ENCODE measurements at places on chromosomes 13 and 19.

DNA sequence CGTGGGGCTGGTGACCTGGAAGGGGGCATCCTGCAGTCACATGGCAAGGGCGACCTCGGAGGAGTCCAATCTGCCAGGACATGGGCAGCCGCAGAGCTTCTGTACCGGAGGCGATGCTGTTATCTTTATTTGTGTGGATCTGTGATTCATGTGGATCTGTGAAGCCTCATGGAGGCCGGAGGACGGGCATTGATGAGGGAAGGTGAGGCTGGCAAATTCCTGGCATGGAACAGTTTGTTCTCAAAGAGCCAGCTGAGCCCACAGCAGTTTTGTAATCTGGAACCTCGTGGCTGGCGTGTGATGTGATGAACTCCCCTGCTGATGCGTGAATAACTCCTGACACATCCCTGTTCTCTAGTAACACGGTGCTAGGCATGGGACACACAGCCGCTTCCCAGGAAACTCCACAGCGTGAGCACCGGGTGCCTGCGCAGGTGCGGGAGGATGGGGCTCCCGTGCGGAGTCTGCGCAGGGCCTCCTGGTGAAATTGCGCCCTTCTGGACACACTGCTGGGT lies 40.4 kb downstream of the ATP11A start:
- no peak for DNase-seq

GRCh38 chr19:9986787-9987281 lies 23.5 kb downstream of the COL5A3 start:
- no peak for DNase-seq

GRCh38 chr13:46334035-46334822 lies 52.8 kb downstream of the RUBCNL start:
- no peak for DNase-seq

GRCh38 chr19:19034204-19034624 lies 811 bp downstream of the ARMC6 start:
- peak; percentile 79 for DNase-seq

GRCh38 chr19:32876919-32877285 lies 7.3 kb upstream of the SLC7A9 start:
- DNase-seq = no peak

GRCh38 chr13:30061217-30061616 lies 210.8 kb upstream of the UBL3 start:
- DNase-seq = no peak

DNA sequence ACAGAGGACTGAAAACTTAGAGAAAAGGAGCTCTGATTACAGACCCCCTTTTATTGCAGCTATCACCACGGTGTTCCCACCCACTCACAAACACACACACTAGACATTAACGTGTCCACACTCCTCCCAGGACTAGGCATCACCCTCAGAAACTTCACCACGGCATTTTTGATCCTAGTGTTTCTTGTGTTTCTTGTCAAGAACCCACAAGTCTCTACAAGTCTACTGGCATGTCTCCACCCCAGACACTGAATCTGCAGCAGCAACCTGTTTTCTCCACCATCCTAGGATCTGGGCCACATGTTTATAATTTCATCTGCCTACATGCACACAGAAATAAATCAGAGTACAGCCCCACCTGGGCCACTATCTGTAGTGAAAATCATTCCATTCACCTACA lies 4.3 kb downstream of the ZNF486 start:
- DNase-seq = no peak

DNA sequence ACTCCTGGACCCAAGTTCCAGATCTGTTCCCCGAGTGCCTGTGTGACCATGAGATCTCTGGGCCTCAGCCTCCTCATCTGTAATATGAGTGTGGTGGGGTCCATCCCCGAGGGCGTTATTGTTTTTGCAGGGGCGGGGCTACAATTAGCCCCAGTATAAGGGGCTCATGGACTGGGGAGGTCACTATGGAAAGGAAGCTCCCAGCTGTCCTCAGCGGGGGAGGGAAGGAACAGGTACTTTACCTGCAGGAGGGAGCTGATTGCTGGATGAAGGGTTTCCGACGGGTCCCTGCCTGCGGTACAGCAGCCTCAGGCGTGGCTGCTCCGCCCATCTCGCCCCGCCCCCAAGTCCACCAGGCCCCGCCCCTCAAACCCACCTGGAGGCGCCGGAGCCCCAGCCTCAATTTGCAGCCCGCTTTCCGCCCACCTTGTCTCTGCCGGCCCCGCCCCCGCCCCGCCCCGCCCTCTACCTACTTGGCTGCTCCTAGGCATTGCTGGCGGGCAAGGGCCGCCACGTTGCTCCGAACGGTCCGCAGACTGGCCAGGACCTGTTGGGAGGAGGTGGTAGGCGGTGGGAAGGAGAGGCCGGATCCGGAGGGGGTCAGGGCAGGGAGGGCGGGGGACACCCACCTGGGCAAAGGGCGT lies 5.5 kb downstream of the PDE4C start:
- no peak for DNase-seq

GRCh38 chr13:113327391-113327765 lies 30.3 kb downstream of the LAMP1 start:
- DNase-seq = no peak

- no peak for DNase-seq
These were observed 22.9 kb downstream of the MBNL2 start for GRCh38 chr13:97245011-97245410.

DNA sequence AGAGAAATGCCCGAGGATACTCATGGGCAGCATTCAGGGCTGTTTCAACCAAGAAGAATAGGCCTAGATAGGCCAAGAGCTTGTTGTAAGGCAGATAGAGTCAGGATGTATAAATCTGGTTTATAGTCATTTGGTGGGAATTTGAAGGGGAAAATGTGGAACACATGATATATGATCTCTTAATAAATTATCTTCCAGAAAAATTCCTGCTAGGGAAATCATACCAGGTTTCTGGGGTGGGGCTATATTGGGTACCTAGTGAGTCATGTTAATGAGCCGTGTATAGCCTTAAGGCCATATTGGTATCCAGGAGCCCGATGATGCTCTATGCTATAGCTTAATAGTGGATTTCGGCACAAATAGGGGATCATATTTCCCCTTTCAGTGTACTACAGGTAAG lies 51.5 kb upstream of the HTR2A start:
- no peak for DNase-seq

DNA sequence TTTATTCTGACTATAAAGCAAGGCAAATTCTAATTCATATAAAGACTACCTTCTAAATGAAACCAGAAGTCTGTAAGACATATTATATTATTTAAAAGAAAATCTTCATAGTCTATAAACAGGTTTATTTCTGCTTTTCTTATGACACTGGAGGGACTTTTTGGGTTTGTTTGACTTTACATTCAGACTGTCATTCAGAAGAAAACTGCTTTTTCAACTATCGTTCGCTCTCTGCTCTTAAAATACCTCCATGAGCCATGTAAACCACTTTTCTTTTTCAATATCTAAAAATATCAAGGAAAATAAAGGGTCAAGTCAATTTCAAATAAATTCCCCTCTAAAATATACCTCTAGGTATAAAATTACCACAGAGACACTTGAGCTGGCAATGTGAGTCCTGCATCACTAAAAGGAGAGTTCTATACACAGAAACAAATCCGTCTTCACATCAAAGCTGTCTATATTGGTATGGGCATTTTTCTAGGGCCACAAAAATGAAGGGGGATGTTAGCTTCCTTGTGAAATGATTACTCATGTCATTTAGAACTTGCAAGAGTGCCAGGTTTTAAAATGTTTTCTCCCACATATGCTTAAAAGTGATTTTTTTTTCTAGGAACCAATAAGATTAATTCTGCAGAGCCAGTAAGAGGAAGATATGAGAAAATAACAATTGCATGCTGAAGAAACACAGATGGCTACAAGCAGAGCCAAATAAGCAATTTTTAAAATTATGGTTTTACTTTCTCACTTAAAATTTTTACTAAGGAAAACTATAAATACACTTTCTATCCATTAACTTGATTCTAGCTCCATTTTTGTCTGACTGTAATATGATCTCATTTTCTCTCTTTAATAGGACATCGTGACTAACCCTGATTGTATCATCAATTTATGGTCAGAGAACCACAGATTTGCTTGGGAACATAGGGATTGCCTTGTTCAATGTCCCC lies 181.8 kb downstream of the TBC1D4 start:
- DNase-seq = peak; percentile 3

- no peak for DNase-seq
These were observed 346.7 kb downstream of the ITGBL1 start for GRCh38 chr13:101799196-101799595.

GRCh38 chr13:99004978-99005377 lies 27.1 kb upstream of the DOCK9 start:
- DNase-seq = no peak

GRCh38 chr13:49308097-49308875 lies 60.6 kb downstream of the CDADC1 start:
- DNase-seq = no peak

- DNase-seq = no peak
These were observed 3.0 kb upstream of the WDFY2 start for GRCh38 chr13:51581148-51581820.

GRCh38 chr19:1488282-1488601 lies 1.9 kb downstream of the PCSK4 start:
- no peak for DNase-seq

DNA sequence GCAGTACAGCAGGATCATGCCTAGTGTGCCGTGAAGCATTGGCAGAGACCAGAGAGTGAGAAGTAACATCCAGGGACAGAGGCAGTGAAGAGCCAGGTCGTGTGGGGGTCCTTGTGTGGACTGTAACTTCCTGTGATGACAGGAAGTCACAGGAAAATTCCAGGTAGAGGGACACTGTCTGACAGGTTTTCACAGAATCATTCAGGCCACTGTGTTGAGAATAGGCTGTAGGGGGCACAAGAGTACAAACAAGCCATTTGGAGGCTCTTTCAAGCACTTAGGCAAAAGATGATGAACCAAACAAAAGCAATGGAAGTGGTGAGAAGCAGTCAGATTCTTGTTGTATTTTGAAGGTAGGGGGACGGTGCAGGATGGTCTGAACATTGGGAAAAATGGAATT lies 46.4 kb downstream of the N4BP2L1 start:
- peak; percentile 9 for DNase-seq

GRCh38 chr13:109998684-109999533 lies 212.5 kb upstream of the IRS2 start:
- DNase-seq = no peak

GRCh38 chr19:17855280-17856152 lies 4.2 kb upstream of the RPL18A start:
- peak; percentile 84 for DNase-seq

DNA sequence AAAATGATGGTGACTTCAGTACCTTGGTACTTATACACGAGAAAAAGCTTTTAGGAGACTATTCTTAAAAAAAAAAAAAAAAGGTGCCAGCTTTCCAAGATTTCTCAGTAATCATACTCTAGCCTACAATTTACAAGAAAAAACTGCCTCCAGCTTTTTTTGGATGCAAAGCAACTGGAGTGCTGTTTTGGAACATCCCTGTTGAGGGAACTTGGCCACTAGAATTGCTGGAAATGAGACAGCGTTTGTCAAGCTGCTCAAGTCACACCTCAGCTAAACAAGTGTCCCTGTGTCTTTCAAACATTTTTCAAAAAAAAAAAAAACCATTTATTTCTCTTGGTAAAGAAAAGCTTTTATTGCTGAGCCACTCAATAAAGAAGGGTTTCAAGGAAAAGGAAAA lies 413.1 kb upstream of the ARGLU1 start:
- no peak for DNase-seq

- no peak for DNase-seq
These were observed 10.8 kb upstream of the HOMER3 start for GRCh38 chr19:18951721-18952281.

GRCh38 chr19:1470305-1471009 lies 8.6 kb downstream of the C19orf25 start:
- DNase-seq = no peak

GRCh38 chr19:55663846-55664536 lies 9.2 kb downstream of the U2AF2 start:
- DNase-seq = no peak

DNA sequence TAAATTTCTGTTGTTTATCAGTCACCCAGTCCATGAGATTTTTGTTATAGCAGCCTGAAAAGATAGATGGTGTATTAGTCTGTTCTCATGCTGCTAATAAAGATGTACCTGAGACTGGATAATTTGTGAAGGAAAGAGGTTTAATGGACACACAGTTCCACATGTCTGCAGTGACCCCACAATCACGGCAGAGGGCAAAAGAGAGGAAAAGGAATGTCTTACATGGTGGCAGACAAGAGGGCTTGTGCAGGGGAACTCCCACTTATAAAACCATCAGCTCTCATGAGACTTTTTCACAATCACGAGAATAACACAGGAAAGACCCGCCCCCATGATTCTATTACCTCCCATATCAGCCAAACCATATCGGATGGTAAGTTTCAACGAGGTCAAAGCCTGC lies 309.2 kb downstream of the LIG4 start:
- DNase-seq = no peak

DNA sequence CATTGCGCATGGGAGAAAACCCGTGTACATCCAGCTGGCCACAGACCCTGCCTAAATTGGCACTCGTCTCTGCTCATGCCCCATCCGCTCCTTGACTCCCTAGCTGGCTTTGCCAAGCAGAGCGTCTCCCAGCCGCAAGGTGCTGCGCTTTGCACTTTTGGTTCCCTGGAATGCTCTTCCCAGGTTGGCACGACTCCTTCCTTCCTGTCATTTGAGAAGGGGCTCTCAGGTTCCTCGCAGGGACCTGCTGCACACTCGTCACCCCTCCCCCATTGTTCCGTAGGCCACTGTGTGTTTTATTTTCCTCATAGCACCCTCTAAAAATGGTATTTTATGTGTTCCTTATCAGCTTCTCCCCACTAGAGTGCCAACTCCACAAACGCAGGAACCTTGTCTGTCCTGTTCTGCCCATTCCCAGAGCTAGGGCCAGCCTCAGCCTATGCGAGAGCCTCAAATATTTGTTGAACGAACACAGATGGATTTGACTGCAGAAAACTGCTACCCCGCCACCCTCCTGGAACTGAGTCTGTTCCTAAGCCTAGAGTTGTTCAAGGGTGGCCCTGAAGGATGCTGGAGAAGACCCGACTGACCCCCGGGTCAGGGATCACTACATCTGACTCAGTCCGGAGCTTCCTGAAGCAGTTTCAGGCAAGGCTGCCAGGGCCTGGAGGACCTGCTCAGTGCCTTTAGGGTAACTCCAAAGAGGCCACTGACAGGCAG lies 8.4 kb upstream of the CEBPA start:
- no peak for DNase-seq

GRCh38 chr13:109725297-109725696 lies 61.1 kb downstream of the IRS2 start:
- DNase-seq = no peak

GRCh38 chr13:109118521-109118920 lies 489.1 kb downstream of the MYO16 start:
- DNase-seq = no peak

- DNase-seq = no peak
These were observed 10.5 kb downstream of the LAMP1 start for GRCh38 chr13:113307491-113307890.

- no peak for DNase-seq
These were observed 11.3 kb downstream of the SOX1 start for GRCh38 chr13:112078216-112078615.

DNA sequence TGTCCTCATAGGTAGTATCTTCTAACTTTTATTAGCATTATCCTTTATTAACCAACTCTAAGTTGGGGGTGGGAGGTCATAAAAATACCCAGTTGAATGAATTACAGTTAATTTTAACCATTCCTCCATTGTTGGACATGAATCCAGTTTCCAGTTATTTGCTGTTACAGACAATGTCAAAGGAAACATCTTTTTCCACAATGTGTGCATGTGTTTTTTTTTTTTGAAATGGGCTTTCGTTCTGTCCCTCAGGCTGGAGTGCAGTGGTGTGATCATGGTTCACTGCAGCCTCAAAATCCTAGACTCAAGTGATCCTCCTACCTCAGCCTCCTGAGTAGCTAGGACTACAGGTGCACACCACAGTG lies 32.0 kb downstream of the KLF5 start:
- DNase-seq = no peak

All from SK-N-SH (cell line).